ENCODE measurements at places on chromosomes 7 and 10. TPM values are rescaled to one million over a fixed set of nuclear protein-coding genes. Genes with fewer than 3 reads are reported as not detected.
A peak's percentile ranks its signal among the peaks of the same experiment; 100 is the strongest.

DNA sequence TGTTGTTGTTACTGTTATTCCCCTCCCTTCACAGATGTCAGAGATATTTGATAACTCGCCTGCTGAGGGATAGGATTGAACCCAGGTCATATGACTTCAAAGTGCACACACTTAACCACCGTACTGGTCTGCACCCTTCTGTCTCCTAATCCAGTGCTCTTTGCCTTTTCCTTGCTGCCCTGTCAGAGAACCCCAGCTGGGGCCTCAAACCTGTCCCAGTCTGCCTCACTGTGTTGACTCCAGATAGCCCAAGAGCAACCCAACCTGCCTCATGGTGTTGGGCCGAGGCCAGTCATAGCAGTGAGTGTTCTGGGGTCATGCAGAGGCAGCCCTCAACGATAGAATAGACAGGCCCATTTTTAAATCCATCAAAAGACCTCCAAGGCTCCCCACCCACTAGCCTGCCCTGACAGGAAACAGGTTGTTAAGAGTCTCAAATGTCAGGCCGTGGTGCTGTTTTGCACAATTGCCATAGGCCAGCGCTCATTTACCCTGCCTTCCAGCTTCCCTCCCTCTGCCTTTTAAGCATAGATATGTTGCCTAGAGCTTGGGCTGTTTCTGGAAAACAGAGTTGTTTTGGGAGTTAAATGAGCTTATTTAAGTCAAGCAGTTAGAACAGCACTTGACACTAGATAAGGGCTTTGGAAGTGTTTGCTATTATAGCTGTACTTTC is 37.0 kb upstream of the PDCD4 start:
- DNase-seq, result no peak

GRCh38 chr10:131259535-131259934 is 52.0 kb downstream of the TCERG1L start:
- DNase-seq, result no peak

GRCh38 chr7:13990984-13991790 is 1.7 kb upstream of the ETV1 start:
- DNase-seq, result peak; percentile 71

DNA sequence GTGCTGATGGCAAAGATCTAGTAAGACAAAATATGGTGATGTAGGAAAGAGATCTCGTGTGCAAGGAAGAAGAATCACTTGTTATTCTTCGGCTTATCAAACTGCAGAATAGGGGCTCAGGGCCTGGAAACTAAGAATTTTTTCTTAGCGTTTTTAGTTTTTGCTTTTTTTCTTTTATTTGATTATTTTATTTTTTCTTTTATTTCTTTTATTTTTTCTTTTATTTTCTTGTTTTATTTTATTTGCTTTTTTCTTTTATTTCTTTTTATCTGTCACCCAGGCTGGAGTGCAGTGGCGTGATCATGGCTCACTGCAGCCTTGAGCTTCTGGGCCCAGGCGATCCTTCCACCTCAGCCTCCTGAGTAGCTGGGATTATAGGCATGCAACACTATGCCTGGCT is 70.0 kb downstream of the ATRNL1 start:
- DNase-seq, result no peak

DNA sequence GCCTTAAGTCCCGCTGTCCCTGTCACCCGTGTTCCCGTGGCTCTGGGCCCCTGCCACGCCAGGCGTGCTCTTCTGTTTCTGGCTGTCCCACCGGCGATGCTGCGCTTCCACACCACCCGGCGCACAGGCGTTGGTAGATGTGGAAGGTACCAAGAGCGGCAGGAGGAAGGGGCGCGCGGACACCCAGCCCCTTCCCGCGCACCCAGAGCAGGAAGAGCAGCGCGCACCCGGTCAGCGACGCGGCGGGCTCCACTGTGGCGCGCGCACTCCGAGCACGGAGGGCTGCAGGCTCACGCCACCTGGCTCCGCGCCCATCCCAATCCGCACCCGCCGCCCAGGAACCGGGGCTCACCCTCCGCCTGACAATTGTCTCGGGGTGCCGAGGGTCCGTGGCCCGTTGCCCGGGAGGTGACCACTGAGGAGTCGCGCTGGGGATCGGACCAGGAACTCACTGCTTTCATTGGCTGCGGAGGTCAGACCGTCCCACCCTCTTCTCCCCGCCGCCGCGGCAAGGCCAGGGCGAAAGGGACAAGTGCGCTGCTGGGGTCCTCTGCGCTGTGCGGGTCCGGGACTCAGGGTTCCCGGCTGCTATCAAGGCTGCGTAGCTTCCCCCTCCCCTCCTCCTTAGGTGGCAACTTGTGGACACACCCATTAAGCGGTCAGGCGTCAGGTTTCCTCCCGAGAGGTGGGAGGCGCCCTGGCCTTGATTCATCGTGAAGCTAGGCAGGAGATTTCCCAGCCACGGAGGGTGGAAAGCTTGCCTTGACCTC is 121.6 kb upstream of the ZNF92 start:
- peak; percentile 46 for DNase-seq

- no peak for DNase-seq
Observed at GRCh38 chr10:119761106-119761505, 35.3 kb downstream of the INPP5F start.

DNA sequence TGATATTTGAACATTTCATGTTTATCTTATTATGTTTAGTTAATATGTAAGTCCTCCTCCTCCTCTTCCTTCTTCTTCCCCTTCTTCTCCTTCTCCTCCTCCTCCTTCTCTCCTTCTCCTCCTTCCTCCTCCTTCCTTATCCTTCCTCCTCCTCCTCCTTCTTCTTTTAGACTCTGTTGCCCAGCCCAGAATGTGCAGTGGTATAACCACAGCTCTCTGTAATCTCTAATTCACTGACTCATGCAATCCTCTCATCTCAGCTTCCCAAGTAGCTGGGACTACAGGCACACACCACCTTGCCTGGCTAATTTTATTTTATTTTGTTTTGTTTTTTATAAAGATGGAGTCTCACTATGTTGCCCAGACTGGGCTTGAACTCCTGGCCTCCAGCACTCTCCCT is 83.4 kb upstream of the ODAD2 start:
- no peak for DNase-seq

DNA sequence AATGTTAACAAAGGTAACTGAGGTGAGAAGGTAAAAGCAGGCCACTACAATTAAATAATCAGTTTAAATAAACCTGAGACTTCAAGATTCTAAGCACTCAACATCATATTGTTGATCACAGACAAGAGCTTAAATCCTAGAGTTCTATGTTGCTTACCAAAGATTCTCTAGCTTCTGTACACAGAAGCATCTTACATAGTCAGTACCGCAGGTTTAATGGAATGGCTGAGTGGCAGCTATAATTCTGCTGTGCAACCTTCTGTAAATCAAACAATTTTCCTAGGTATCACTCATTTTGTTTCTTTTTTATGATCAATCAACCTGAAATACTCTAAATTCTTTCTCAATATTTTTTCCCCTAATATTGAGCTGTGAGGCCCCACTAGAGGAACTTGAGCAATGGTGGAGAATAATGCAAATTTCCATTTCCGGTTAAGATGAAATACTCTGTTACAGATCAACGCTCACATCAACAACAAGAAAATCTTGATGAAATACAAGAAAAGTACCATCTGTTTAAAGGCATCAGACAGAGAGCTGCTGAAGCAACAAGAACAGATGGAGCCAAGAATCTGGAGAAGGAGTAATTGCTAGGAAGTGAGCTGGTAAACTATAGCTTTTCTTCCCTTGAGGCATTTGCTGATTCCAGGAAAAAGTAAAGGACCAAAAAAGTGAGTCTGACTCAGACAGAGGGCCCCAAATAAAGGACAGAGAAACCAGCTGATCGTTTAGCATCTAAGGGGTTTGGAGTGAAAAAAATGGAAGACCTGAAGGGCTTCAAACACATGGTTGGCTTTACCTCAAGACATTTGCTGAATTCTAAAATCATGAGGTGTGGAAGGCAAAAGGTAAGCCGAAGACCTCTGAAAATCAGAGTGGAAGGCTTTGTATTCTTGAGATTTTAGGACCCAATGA is 22.6 kb downstream of the PNPLA8 start:
- DNase-seq, result no peak

GRCh38 chr7:123916240-123916724 is 8.8 kb upstream of the SPAM1 start:
- no peak for DNase-seq

DNA sequence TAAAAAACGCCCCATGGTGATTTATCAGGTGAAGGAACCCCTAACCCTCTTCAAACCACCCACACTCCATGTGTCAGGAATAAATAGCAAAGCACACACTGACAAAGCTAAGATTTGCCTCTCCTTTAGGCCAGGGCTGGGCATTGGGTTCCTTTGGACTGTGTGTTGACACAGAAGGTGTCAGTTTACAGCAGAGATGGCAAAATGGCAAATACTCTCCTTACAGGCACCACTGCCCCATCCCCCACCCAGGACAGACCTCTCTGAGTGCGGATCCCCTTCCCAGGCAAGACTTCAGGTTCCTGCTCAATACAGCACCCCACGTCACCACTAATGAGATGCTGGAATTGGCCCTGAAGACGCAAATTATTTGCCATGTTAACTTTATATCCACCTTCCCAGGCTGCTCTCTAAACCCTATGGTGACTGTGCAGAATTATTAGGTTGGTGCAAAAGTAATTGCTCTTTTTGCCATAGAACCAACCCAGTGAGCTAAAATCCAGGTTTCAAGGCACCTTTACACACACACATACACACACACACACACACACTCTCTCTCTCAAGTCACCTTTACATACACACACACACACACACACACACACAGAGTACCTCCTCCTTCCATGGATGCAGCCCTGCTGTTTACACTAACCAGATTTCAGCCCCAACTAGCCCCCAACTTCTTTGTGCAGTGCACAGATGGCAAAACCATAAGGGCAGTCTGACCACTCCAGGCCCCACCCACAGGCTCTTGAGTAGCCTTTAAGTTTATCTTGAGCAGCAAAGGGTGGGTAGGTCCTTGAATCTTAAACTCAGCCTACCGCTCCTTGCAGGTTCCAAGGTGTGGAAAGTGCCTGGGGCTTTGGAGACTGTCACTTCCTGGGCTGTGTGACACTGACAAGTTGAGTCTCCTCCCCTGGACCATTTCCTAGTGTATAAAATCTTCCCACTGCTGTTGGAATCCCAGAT is 4.0 kb upstream of the ZCCHC24 start:
- no peak for DNase-seq

DNA sequence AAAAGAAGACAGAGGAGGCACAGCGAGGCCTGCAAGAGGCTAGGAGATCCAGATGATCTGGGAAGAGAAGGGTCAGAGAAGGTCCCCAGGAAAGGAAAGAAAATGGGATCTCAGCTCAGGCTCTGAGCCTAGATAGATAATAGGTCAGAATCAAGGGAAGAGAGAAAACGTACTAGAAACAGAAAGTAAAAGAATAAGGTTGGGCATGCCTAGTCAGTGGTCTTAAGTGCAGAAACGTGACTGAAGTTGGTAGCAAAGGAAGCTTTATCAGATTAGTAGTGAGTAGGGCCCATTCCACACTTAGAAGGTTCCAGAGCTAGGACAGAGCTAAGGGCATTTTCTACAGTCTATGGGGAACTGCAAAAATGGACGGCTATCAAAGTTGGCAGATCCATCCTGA is 84.8 kb upstream of the ASAH2 start:
- DNase-seq, result no peak

DNA sequence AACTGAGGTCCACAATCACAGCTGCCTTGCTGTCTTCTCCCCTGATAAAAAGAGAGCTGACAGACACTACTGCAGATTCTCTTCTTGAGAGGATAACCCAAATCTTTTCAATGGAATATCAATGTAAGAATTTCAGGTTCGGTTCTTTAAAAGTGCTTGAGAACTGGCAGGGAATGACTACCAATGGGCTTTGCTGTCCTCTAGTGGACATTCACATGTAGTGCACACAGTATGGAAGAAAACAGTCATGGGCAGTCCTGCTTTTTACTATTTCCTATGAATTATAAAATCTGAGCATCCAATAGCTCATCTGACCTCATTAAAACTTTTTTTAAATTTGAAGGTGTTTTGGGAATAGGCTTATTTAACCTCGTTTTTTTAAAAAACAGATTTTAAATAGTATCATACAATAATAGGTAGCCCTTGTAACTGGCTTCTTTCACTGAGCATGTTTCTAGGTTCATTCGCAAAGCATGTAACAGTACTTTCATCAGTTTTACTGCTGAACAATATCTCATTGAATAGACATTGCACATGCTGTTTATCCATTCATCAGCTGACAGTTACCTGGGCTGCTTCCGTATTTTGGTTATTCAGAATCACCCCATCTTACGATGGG is 18.3 kb downstream of the FZD9 start:
- peak; percentile 82 for DNase-seq

GRCh38 chr7:130140551-130141160 is 64.5 kb downstream of the TMEM209 start:
- no peak for DNase-seq

DNA sequence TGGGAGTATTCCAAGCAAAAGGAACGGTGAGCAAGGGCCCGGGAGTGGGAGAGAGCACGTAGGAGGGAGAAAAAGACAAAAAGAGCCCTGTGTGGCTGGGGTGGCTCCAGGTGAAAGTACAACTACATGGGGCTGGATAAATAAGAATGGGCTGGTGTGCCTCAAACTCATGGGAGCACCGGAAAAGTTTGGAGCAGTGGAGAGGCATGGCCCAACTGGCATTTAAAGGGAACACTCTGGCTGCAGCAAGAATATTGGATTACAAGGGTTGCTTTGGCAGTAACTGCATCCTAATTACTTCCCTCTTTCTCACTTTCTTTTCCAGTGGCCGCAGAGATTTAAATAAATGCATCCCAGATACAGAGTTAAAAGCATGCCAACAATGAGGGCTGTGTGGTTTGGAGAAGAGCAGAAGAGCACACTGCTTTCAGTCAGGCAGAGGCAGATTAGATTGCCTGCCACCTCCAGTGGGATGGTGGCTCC is 39.1 kb upstream of the HERPUD2 start:
- DNase-seq, result no peak

GRCh38 chr10:65891073-65891981 is 1034.5 kb upstream of the LRRTM3 start:
- DNase-seq, result no peak

DNA sequence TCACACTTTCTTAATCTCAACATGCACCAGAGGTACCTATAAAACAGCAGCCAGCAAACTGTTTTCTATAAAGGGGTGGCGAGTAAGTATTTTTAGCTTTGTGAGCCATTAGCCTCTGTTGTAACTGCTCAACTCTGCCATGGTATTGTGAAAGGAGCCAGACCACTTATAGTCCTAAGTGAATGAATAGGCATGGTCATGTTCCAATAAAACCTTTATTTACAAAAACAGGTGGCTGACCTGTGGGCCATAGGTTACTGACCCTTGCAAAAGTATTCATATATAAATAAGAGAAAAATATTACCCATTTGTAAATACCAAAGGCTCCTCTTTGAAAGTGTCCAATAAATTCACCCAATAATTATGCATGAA is 50.3 kb downstream of the ICA1 start:
- no peak for DNase-seq

GRCh38 chr10:130372222-130372621 is 236.0 kb downstream of the GLRX3 start:
- no peak for DNase-seq

The CNPY1 gene
- total RNA-seq, result not detected

The HACD1 gene
- total RNA-seq, result 0.87 TPM

The NODAL gene
- not detected for total RNA-seq

The NEURL1 gene
- 0.95 TPM for total RNA-seq

The WEE2 gene
- 0.68 TPM for total RNA-seq

The NRP1 gene
- total RNA-seq, result 0.16 TPM

The NOBOX gene
- total RNA-seq, result not detected
